ENCODE measurements at places on chromosomes 1 and 21. TPM values are rescaled to one million over a fixed set of nuclear protein-coding genes. Genes with fewer than 3 reads are reported as not detected.

DNA sequence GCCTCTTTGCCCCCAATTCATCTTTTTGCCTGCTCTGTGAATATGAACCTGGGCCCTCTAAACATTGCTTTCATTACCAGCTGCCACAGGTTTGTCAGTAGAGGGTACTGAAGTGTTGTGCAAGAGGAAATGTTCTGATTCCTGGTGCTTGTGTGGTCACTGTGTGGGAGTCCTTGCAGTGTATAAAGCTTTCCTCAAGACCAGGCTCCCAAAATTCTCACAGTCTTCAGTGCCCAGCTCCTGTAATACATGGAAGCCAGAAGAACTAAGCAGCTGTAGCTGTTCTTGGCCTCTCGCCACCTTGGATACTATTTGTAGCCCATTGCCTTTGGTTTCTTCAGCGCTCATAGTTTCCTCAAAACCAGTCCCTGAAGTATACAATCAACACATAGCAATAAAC, 1046.2 kb downstream of the BRINP3 start:
- H3K36me3 ChIP-seq, result no peaks in the 10 kb centered on the region
- H3K4me1 ChIP-seq, result no peaks in the 10 kb centered on the region
- H3K27me3 ChIP-seq, result no peaks in the 10 kb centered on the region
- no peak overlapping the region for H3K4me3 ChIP-seq

DNA sequence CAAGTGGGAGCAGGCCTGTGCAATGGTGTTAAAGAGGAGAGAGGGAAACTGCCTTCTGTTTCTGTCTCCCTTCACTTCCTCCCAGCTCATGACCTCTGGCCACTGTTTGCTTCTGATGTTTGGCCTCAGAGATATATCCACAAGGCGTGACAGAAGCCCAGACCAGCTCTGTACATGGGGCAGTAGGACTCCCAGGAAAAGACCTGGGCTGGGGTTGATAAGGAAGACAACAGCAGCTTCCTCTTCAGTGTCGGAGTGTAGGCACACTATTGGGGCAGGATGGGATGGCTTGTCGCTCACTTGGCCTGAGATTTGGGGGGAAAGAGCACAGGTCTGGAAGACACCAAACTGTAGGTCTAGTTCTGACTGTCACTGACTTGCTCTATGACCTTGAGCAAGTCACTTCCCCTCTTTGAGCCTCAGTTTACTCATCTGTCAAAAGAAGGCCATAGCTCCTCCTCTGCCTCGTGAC, 67.8 kb upstream of the KLHDC7A start:
- H3K36me3 ChIP-seq, result no peaks in the 10 kb centered on the region
- DNase-seq, result peak; percentile 22
- no peaks in the 10 kb centered on the region for H3K27me3 ChIP-seq

DNA sequence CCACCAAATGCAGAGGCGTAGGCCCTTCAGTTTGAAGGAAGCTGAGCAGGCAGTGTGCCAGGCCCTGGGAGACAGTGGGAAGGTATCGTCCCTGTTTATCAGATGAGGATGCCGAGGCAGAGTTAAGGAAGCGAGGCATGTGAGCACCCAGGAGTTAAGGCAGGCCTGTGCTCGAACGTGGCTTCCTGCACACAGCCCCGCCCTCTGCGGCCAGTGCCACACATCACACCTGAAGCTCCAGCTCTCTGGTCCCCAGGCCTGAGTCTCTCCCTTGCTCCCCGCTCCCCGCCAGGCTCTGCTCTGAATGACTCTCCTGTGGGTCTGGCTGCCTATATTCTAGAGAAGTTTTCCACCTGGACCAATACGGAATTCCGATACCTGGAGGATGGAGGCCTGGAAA, 32.1 kb downstream of the EPHX1 start:
- H3K27me3 ChIP-seq, result no peaks in the 10 kb centered on the region
- no peaks in the 10 kb centered on the region for H3K36me3 ChIP-seq
- no peak for DNase-seq
- H3K4me3 ChIP-seq, result no peak overlapping the region
- H3K4me1 ChIP-seq, result no peaks in the 10 kb centered on the region

DNA sequence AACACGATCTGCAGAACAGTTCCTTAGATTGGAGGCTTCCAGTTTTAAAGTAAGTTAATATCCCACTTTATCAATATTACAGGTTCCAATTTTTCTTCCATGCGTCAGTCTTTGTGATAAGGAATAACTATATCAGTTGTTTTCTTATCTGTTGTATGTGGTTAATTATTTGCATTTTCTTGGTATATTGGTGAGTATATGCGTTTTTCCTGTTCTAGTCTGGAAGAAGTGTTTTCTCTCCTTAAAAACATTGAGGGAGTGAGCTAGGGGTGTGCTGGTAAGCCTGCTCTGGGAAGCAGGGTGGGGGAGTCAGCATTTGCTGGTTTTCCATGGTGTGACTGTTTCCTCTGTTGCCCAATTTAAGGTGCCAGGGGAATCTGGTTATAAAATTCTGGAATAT, 50.2 kb upstream of the KIF1B start:
- H3K4me1 ChIP-seq, result no peaks in the 10 kb centered on the region
- no peak overlapping the region for H3K4me3 ChIP-seq
- no peaks in the 10 kb centered on the region for H3K36me3 ChIP-seq
- DNase-seq, result no peak

- H3K27ac ChIP-seq, result no peak overlapping the region
- no peaks in the 10 kb centered on the region for H3K4me1 ChIP-seq
- H3K4me3 ChIP-seq, result no peak overlapping the region
- no peaks in the 10 kb centered on the region for H3K36me3 ChIP-seq
- no peaks in the 10 kb centered on the region for H3K27me3 ChIP-seq
These were observed 256.8 kb downstream of the TOMM20 start for GRCh38 chr1:234871710-234872271.

DNA sequence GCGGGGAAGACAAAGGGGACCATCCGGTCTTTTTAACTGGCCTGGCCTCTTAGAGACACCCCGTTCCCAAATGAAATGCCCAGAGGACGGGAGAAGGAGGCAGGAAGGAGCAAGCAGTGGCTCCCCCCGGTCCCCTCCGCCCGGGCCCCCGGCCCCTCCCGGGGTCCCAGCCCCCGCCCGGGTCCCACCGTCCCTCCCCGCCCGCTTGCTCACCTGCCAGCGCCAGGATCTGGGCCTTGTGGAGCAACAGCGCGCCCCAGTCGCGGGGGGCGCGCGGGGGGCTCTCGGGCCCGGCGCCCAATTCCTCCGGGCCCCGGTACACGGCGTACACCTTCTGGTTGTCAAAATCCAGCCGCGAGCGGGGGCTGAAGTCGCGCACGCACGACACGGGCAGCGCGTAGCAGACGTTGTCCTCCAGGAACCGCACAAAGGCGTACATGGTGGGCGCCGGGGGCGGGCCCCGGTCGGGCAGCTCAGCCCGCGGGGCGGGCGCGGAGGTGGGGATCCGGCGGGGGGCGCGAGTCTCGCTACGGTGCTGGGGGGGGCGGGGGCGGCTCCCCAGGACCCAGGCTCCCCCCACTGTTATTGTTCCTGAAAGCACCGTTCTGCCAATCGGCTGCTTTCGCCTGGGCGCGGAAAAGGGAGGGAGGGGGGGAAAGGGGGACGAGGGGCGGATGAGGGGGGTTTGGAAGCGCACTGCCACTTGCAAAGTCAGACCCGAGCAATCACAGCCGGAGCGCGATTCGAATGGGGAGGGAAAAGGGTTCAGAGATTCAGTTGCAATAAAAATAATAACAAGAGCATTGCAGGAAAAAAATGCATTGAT, at the start of gene BEND5:
Gene BEND5 (minus strand): TSS at position 499 of the 826 bp plus-strand sequence. CDS start 60 bp downstream, at position 439.
- H3K4me1 ChIP-seq, result no peaks in the 10 kb centered on the region
- peak within 1 kb of the TSS; percentile 50 for H3K4me3 ChIP-seq
- no peaks in the 10 kb centered on the region for H3K36me3 ChIP-seq
- no peaks in the 10 kb centered on the region for H3K27me3 ChIP-seq
- H3K27ac ChIP-seq, result no peak within 1 kb of the TSS

The RXFP4 gene
- total RNA-seq, result 4.6 TPM

The NTNG1 gene
- total RNA-seq, result 0.88 TPM

The CYYR1 gene
- 1.6 TPM for total RNA-seq

The PDPN gene
- 6.1 TPM for total RNA-seq

DNA sequence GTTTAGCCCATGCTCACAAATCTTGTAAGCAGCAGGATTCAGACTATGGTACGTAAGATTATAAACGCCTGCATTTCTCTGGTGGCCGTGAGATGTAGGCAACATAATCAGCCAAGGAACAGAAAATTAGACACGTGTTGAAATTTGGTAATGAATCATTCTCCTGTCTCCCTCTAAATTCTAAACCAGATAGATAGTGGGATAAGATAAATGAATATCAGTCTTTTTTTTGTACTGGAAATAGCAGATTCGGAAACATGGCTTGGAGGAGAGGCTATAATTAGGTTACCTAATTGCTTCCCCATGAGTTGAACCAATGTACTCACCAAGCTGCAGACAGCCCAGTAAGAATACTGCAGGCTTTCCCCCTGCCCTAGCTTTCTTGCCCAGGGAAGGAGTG, 172.3 kb downstream of the TGFB2 start:
- H3K4me3 ChIP-seq, result no peak overlapping the region
- no peaks in the 10 kb centered on the region for H3K36me3 ChIP-seq
- no peaks in the 10 kb centered on the region for H3K4me1 ChIP-seq
- H3K27ac ChIP-seq, result no peak overlapping the region
- H3K27me3 ChIP-seq, result no peaks in the 10 kb centered on the region
- DNase-seq, result no peak
